Activated gamma-delta T cell treated with anti-CD3 and anti-CD28 coated beads, Interleukin-2, amount 50 U/mL, for 16 hours (primary cell): ENCODE measurements at places on chromosomes 16 and 17.
A peak's percentile ranks its signal among the peaks of the same experiment; 100 is the strongest.

- no peak for DNase-seq
Measured at GRCh38 chr16:58266336-58266735, 28.5 kb downstream of the PRSS54 start.

DNA sequence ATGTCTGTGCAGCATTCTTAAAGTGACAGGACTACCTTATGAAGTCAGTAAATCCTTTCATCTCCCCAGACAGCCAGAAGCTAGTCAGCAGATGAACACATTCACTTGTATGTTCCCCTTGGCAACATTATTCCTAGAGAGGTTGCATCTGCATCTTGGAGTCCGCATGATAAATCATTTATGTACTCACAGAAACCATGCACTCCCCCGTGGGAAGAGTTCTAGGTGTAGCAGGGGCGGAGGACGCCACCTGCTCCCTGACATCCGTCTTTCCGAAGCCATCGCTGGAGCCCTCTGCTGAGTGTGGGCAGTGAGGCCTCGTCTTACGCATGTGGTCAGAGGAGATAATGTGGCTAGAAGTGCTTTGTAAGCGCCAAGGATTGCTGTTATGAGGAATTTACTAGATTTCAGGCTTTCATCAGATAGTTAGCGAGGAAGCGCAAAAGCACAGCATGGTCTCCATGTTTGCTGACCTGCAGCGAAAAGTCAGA is 144.5 kb downstream of the RPTOR start:
- DNase-seq = no peak

- DNase-seq = no peak
Measured at GRCh38 chr17:78242024-78242742, 10.8 kb downstream of the TMEM235 start.

DNA sequence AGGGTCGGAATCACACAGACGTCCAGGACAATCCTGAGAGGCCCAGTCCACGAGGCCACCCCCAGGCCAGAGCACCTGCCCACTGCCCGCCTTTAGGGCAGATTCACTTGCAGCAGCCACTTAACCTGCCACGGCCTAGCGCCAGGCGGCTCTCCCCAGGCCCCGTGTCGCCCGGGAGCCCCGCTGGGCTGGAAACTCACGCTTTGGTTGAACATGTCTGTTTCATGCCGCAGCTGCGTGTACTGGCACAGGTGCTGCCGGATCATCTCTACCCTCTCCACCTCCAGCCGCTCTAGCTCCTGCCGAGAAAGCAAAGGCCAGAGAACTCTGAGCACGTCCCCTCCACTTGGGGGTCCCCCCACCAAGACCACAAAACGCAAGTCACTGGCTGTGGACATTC is 12.7 kb upstream of the RCVRN start:
- DNase-seq = no peak

DNA sequence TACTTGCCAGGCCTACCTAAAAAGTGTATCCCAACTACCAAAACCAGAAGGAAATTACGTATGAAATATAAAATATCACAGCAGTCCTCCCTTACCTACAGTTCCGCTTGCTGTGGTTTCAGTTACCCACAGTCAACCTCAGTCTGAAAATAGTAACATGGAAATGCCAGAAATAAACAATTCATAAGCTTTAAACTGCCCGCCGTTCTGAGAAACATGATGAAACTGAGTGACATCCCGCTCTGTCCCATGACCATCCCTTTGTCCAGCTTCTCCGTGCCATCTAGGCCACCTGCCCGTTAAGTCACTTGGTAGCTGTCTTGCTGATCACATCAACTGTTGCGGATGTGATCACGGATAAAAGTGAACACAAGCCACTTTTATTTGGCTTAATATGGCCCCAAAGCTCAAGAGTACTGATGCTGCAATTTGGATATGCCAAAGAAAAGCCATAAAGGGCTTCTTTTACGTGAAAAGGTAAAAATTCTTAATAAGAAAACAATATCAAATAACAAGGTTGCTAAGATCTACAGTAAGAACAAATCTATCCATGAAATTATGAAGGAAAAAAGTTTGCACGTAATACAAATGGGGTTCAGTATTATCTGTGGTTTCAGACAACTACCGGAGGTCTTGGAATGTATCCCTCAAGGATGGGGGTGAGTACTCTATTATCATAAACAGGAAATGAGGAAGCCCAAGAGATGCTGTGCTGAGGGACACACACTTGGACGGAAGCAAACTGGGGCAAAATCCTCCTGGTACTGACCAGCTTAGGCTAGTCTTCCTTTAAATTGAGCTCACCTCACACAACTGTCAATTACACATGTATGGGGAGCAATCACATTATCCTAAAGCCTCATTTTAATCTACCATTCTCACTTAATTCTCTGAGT is 8.2 kb downstream of the USP22 start:
- DNase-seq = peak; percentile 21

GRCh38 chr17:58421711-58422110 is 4.4 kb upstream of the RNF43 start:
- DNase-seq = no peak

GRCh38 chr16:30904114-30904780 is 7.8 kb downstream of the CTF1 start:
- DNase-seq = no peak

- no peak for DNase-seq
Measured at GRCh38 chr17:49016775-49017463, 19.7 kb downstream of the IGF2BP1 start.

DNA sequence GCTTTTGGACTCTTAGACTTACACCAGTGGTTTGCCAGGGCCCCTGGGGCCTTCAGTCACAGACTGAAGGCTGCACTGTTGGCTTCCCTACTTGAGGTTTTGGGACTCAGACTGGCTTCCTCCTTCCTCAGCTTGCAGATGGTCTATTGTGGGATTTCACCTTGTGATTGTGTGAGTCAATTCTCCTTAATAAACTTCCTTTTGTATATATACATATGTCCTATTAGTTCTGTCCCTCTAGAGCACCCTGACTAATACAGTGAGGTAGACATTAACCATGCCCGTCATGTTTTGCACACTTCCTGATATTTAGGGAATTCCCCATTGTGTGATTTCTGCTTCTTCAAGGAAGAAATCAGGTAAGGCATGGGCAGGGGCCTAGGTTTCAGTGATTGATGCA is 147.8 kb upstream of the CA10 start:
- DNase-seq = no peak

DNA sequence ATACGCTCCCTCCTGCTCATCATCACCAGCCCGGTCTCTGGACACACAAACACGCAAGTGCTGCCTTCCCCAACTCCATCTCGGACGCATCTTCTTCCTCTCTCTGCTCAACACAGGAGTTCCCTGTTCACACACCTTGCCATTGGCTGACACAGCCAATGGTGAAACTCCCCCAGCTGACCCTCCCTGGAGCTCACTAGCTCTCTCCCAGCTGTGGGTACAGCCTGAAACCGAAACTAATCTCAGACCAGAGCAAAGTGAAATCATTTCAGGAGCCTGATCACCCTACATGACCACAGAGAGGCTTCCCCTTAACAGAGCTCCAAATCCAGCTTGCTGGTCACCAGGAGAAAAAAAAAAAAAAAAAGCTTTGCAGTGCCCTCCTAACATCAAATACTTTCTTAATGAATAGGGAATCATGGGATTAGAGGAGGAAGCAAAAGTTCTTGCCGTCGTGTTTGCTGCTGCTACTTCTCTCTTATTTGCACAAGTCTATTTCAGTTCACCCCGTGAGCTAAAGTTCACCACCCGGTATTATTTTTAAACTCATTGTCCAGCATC is 8.3 kb downstream of the CUEDC1 start:
- DNase-seq = no peak

DNA sequence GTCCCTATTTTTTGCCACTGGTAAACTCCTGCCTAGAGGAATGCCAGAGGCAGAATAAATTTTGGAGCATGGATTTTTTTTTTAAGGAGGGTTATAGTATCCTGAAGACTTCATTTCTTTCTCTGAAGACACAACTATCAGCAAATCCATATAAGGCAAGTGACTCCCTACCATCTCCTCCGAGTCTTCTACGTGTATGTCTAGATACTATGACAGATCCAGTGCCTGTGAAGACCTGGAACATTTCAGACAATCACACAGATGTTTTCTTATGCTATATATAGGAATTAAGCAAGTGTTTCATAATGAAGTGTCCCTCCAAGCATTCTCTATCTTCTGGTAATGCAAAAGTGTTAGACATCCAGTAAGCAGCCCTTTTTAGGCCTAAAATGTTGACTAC is 255.5 kb upstream of the TBX2 start:
- no peak for DNase-seq

DNA sequence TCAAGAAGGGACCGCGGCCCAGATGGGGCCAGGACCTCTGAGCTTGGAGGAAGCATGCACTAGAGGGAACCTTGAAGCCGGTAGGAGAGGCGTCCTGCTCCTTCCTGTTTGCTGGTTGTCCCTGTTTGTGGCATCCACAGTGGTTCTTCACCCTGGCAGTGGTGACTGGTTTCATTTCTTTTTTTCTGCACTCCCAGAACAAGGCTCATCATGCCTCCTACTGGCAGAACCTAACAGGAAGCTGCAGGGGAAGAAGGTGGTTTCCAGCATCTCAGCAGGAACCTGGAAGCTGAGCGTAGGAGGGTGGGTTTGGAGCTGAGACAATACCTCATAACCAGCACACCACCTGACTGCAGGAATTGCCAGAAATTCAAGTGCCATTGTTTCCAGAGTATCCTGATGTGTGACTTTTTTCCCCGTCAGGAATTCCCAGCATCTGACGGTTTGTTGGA is 5.8 kb downstream of the TMEM231 start:
- DNase-seq = no peak

- no peak for DNase-seq
Measured at GRCh38 chr17:79090443-79091225, 16.0 kb downstream of the ENGASE start.

- DNase-seq = no peak
Measured at GRCh38 chr16:48538746-48539484, 71.1 kb downstream of the N4BP1 start.

GRCh38 chr16:53769787-53770186 is 65.8 kb downstream of the FTO start:
- no peak for DNase-seq

GRCh38 chr16:9976601-9977000 is 205.6 kb downstream of the GRIN2A start:
- DNase-seq = no peak

DNA sequence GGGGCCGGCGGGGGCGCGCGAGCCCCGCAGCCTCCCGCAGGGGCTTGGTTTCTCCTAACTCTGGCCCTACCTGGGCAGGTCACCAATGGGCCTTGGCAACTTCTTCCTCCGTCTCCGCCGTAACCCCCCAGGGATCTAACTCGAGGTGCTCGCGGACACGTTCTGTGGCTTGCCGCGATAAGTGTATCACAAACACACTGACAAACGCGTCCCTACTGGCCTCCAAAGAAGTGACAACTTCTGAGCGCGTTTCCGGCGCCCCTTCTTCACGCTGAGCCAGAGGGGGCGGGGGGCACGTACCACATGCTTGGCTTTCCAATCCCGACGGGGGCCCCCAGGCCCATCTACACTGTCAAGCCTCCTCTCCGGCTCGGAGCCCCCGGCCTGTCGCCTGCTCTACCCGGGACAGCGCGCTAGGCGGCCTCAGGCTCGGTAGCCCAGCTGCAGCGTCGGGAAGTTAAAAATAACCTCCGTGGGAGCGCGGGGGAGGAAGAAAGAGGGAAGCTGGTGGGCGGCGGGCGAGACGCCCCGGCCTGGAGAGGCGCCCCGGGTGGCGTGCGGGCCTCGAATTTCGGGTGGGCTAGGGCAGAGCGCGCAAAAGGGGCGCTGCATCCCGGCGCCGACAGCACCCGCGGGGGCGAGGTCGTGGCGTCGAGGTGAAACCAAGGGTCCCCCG is 725 bp upstream of the SPHK1 start:
- DNase-seq = peak; percentile 25

DNA sequence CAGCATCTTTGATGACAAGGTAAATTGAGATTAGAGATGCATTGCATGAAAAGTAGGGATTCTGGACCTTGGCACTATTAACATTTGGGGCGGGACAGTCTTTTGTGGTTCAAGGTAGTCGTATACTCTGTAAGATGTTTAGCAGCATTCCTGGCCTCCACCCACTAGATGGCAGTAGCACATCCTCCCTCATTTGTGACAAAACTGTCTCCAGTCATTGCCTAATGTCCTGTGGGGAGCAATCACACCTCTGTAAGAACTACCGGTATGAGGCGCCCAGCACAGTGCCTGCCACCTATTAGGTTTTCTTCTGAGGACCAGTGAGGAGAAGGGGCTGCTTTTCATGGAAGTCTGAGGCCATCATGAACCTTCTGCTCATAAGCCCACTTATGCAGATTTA is 180.8 kb downstream of the RBFOX1 start:
- DNase-seq = no peak

- no peak for DNase-seq
Measured at GRCh38 chr16:13856398-13856797, 63.6 kb upstream of the ERCC4 start.

- DNase-seq = no peak
Measured at GRCh38 chr16:61165797-61166196, 870.4 kb downstream of the CDH8 start.

DNA sequence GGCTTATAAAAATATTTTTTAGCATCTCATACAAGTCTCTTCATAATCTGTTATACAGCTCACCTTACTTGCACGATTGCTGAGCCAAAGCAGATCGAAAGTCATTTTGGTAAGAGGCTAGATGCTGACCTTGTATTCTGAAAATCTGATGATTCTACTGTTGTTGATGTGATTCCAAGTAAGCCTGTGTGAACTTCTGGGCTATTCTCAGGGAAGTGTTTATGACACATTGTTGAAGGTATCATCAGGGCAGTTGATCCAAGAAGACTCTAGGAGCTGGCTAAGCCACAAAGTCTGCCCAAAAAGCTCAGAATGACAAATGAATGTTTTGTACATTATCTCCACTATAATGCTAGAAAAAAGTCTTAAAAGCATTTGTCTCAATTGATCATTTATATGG is 16.0 kb downstream of the OMG start:
- no peak for DNase-seq

DNA sequence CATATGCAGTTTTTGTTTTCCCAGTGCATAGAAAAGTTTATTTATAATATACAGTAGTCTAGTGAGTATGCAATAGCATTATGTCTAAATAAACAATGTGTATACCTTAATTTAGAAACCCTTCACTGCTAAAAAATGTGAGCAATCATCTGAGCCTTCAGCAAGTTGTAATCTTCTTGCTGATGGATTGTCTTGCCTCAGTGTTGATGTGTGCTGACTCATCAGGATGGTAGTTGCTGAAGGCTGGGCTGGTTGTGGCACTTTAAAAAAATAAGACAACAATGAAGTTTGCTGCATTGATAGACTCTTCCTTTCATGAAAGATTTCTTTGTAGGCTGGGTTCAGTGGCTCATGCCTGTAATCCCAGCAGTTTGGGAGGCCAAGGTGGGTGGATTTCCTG is 13.9 kb upstream of the CAPNS2 start:
- no peak for DNase-seq

DNA sequence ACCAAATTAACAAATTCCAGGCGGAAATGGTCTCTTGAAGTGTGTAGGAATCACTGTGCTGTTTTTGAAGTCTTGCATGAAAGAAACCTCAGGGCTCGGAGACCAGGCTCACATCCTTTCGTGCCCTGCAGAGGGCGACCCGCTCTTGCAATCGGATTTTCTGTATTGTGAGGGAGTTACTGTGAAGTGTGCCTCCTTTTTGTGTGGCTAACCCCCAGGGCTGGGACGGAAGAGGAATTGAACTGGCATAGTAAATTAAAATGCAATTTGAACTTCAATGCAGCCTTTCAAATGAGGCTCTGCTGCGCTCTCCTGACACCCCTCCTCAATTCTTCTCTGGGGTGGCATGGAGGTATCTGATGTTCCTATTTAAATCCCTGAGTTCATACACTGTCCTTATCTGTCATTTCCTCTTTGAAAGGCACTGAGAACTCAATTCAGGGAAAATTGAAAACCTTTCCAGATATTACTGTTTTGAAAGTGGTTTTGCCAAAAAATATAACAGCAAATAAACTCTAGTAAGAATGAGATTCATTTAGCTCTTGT is 51.5 kb upstream of the MGAT5B start:
- peak; percentile 10 for DNase-seq

- no peak for DNase-seq
Measured at GRCh38 chr17:2690165-2691068, 21.1 kb downstream of the CLUH start.
